ENCODE measurements at places on chromosomes 7 and 10.

GRCh38 chr7:104272767-104273384 lies 55.5 kb upstream of the LHFPL3 start:
- DNase-seq, result no peak

DNA sequence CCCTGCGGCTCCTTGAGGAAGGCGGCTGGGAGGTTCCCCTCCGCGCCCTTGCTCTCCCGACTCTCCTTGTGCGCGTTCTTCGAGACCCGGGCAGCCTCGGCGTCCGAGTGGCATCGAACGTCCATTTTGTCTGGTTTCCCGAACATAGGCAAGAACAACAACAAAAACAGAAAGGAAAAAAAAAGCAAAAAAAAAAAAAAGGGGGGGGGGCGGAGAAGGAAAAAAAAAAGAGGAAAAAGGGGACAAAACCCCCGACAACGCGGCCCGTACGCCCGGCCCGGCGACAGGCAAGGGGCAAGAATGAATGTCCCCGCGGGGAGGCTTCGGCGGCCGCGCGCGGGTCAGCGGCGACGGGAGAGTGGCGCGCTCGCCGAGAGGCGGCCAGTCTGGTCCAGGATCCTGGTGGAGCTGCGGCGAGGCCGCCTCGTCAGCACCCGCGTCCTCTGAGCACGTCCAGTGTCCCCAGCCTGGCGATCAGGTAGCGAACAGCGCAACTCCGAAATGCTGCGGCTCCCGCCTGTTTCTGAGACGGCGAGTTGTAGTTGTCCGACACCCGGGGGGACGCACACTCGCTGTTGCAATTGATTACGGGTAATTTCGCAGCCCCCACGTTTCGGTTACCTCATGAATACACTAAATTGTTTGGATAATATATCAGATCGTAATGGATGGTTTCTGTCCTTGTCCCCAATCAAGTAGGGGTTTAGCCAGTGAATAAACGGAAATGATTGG lies at the start of gene VAX1:
VAX1 (minus strand) TSS at position 360 of the 732 bp plus-strand sequence; CDS start at position 146, 214 bp downstream.
- no peak for DNase-seq

DNA sequence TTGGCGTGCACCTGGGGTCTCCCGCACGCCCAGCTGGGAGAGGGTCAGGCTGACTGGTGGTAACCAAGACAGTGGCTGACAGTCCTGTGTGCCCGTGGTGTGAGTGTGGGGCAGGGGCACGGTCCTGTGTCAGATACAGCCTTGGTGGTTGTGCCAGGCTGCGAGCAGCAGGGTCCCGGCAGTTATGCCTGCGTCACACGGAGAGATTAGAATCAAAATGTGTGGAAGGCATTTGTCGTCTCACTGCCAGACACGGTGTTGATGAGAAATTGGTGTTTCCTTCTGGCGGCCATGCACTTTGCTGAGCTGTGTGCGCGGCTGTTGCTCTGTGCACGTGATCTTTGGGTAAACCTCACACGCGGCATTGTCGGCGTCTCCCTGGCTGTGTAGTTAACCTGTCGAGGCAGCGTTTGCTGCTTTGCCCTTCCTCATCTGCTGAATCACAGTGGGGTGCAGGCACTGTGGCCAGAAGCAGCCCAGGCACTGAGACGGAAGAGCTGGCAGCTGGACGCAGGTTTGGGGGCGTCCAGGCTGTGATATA lies 87.7 kb downstream of the NKX6-2 start:
- DNase-seq, result no peak

- DNase-seq, result no peak
Measured at GRCh38 chr10:110600487-110601101, 33.1 kb downstream of the SMC3 start.

- DNase-seq, result peak; percentile 7
Measured at GRCh38 chr10:11578802-11579255, 32.6 kb downstream of the USP6NL start.

- no peak for DNase-seq
Measured at GRCh38 chr7:149130572-149131198, 4.6 kb upstream of the ZNF425 start.

GRCh38 chr7:28228396-28228795 lies 47.8 kb upstream of the JAZF1 start:
- DNase-seq, result no peak

GRCh38 chr10:80472234-80473095 lies 18.4 kb downstream of the TSPAN14 start:
- DNase-seq, result no peak

GRCh38 chr7:112481833-112482670 lies 1.3 kb downstream of the LSMEM1 start:
- no peak for DNase-seq

DNA sequence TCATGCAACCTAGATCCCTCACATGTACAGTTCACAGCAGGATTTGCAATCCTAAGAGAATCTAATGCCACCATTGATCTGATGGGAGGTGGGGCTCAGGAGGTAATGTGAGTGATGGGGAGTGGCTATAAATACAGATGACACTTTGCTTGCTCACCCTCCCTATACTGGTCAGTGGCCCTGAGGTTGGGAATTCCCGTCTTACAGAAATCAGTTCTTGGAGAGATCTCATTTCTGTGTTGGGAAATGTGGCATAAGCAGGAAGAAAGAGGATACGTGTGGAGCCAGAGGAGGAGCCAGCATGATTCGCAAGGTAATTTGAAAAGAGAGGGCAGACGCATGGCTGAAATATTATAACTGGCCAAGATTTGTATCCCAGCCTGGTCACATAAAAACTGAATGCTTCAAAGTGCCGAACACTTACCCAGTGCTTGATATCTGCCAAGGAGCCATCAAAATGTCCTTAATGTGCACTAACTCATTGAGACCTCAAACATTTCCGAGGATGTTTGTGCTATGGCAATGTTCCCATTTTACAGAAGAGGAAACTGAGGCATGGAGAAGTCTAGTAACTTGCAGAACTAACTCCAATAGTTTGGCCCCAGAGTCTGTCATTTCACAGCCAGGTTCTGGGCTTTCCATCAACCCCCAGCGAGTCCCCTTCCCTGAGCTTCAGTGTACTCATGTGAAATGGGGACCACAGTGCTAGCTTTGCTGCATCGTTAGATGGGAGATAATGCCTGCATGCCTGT lies 5.5 kb upstream of the IKZF1 start:
- DNase-seq, result no peak

DNA sequence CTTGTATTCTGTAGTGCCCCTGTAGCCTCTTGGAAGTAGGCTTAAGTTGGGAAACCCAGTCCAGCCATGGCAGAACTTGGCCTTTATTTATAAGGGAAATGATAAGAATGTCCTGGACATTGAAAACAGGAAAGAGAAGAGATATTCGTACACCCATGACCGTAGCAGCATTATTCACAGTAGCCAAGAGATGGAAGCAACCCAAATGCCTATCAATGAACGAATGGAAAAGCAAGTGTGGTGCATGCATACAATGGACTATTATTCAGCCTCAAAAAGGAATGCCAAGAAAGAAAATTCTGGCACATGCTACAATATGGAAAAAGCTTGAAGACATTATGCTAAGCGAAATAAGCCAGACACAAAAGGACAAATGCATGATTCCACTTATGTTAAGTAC lies 315.3 kb downstream of the CXCL12 start:
- no peak for DNase-seq

DNA sequence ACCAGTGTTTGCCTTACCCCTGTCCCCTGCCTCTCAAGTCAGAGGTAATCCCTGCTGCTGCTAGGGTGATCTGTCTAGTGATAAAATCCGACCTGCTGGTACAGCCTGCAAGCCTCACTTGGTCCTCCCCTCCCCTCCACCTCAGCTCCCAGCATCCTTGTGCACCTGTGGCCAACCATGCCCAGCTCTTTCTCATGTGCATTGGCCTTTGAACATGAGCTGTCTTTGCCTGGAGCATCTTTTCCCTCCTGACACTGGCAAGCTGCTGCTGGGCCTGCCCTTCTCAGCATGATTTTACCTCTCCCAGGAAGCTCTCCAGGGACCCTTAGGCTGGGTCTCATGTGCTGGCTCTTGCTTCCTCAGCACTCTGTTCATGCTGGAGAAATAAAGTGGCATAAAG lies 51.3 kb upstream of the CXCL12 start:
- no peak for DNase-seq
